Dermis lymphatic vessel endothelial cell (primary cell): ENCODE measurements at places on chromosomes 4 and X. TPM values are rescaled to one million over a fixed set of nuclear protein-coding genes. Genes with fewer than 3 reads are reported as not detected.

The RBM47 gene
- under 0.01 TPM in 1 of 2 replicates, not detected in the other for total RNA-seq

The AGTR2 gene
- total RNA-seq: not detected in 2 replicates

The CYBB gene
- not detected in 2 replicates for total RNA-seq

The CT45A1 gene
- not detected in 2 replicates for total RNA-seq

The TRPC5OS gene
- not detected in 2 replicates for total RNA-seq

The CXorf65 gene
- not detected in 2 replicates for total RNA-seq

The MAGEC1 gene
- not detected in 2 replicates for total RNA-seq

The ZGRF1 gene
- total RNA-seq: 4.1 and 5.3 TPM in 2 replicates

The CLDN22 gene
- not detected in 2 replicates for total RNA-seq

The H2AZ1 gene
- total RNA-seq: 193 and 225 TPM in 2 replicates

The MUC7 gene
- total RNA-seq: not detected in 2 replicates

The SLITRK2 gene
- under 0.01 TPM in 1 of 2 replicates, not detected in the other for total RNA-seq

The PNMA6A gene
- total RNA-seq: 0.43 and 0.98 TPM in 2 replicates

The RAB33A gene
- 0.43 TPM in 2 replicates for total RNA-seq

The FAT4 gene
- 62.5 and 63.4 TPM in 2 replicates for total RNA-seq

The CXCL5 gene
- total RNA-seq: 0.09 and 0.11 TPM in 2 replicates

The ZNF718 gene
- 3.1 and 4.3 TPM in 2 replicates for total RNA-seq

The TAF7L gene
- total RNA-seq: under 0.01 TPM in 1 of 2 replicates, not detected in the other

The C4orf36 gene
- total RNA-seq: 0.22 and 0.52 TPM in 2 replicates

The AFM gene
- not detected in 2 replicates for total RNA-seq
